HT-29 (cell line): ENCODE measurements at places on chromosomes 11 and 22.

- peak; percentile 26 for DNase-seq
These were observed 150.7 kb downstream of the PKNOX2 start for GRCh38 chr11:125315079-125315740.

- peak; percentile 10 for DNase-seq
These were observed 8.9 kb upstream of the NLRP6 start for GRCh38 chr11:269146-269890.

DNA sequence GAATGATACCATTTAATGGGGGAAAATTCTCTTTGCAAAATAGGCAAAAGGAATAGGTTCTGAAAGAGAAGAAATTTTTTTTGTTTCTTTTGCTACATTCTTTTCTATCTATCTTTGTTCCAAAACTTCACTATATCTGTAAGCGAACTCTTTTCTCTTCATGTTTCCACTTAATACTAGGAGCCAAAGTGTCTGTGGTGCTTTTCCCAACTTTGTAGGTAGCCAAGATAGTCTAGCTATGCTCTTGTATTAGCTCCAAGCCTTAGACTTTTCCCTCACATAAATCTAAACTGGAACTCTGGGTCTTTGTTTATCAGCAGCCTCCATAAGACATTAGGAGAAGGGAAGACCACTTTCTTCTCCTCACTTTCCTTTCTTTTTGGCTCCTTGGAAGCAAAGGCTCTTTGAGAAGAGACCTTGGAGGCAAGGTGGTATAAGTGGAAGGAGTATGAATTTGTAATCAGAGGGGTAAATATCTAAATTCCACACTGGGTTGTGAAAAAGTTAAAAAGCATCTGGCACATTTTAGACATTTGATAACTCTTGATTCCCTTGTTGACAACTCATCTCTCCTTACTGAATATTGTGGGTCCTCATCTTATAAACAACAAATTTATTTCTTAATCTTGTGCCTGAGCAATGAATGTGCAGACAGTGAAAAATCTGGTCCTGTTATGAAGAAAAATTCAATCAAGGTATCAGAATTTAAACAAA lies 130.0 kb downstream of the EHF start:
- no peak for DNase-seq

- no peak for DNase-seq
These were observed 63.4 kb downstream of the AAMDC start for GRCh38 chr11:77884186-77884828.

DNA sequence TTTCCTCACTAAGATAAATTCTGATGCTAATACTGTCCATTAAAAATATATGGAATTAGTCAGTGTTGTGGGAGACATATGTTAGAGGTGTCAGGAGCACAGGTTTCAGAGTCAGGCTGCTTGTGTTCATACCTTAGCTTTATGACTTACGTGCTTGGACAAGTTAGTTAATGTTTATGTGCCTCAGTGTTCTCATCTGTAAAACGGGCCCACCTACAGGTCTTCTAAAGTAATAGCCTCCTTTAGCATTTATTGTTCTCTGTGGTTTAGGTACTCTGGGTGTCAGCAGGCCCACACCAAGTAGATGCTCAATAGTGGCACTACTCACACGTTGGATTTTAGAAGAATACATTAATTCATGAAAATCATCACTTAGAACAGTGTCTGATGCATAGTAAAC lies 308.7 kb upstream of the ZC3H12C start:
- DNase-seq: no peak

GRCh38 chr11:68300076-68300830 lies 12.1 kb upstream of the LRP5 start:
- DNase-seq: no peak

GRCh38 chr11:95791709-95792033 lies 1.4 kb downstream of the CEP57 start:
- DNase-seq: no peak

- no peak for DNase-seq
These were observed 31.3 kb upstream of the TXNRD2 start for GRCh38 chr22:19972652-19973550.

- DNase-seq: peak; percentile 21
These were observed 320.0 kb upstream of the LRRC4C start for GRCh38 chr11:41779401-41779960.

GRCh38 chr22:50476868-50477267 lies 2.0 kb upstream of the SBF1 start:
- DNase-seq: no peak

GRCh38 chr11:130177782-130178181 lies 18.2 kb downstream of the ST14 start:
- DNase-seq: peak; percentile 44

DNA sequence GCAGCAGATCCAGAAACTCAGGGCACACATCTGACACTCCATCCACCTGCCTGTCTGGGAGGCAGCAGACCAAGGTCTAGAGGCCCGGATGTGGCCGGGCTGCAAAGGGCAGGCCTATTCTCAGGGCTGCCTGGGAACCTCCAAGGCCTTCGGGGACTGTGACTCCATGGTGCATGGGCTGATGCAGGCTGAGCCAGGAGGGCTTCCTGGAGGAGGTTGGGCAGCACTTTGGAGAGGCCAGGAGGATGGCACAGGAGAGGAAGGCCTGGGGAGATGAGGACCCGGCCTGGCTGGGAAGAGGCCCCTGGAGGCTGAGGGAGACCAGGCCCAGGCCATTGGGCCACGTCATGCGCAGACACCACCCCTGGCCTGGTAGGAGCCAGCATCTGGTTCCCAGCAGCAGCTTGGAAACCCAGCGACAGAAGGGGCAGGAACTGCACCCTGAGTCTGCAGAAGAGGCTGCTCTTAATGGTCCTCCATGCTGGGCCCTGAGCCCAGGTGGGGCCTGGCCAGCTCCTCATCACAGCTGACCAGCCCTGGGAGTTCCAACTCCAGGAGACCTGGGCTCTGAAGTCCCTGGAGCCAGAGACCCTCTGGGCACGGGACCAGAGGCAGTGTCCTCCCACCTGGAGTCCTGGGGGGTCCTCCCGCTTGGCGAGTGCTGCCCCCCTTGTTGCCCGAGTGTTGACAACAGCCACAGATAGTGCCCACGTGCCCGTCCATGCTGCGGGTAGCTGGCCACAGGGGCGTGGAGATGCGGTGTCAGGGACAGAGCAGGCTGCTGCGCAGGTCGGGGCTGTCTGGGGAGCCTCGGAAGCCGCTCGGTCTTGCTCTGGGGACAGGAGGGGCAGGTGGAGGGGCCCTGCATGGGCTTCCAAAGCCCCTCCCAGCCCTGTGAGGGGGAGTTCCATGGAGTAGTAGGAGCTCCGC lies 5.5 kb downstream of the PHLDA2 start:
- DNase-seq: peak; percentile 30

DNA sequence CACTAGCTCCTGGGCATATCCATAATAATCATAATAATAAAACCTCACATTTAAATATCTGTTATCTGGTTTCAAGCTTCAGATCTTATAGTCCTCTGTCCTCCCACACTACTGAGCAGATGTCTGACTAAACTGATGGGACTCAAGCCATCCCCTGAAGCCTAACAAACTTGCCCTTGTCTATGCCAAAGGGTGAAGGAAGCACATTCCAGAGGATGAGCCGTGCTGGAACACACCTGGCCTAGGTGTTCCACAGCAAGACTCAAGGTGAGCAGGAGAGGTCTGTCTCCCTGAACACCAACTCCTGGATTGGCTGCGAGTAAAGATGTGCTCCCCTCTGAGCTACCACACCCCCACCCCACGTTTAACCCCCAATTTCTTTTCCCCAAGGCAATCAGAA lies 14.7 kb downstream of the SCUBE2 start:
- DNase-seq: no peak

GRCh38 chr11:96260067-96260511 lies 82.9 kb downstream of the MAML2 start:
- DNase-seq: no peak

DNA sequence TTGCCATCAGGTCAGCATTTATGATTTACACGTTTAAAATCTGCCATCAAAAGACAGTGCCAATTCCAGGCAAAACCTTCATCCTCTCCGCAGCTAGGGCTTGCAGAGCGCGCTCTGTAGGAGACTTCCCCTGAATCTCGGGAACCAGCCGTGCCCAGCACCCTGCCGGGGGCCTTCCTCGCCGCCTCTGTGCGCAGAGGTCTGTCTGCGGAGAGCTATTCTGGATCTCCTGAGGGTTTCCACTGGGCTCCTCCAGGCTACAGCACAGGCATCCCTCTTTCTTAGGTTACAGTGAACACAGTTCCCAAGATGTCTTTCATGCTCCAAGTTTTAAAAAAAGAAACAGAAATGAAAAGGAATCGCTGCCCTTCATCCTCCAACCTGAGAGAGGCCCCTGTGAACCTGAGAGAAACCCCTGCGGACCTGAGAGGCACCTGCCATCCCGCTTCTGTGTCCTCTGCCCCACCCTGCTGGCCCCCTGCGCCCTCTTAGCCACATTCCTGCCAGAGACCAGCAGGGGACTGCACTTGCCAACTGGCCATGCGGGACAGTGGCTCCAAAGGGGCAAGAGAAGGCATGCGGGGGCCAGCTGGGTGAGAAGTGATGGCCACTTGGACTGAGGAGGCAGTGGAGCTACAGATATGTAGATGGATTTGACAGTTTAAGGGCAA lies 16.1 kb downstream of the TP53AIP1 start:
- no peak for DNase-seq

GRCh38 chr11:1036303-1036923 lies at the start of gene MUC6:
Gene MUC6, minus strand, starts transcription at chr11:1036718. Its CDS starts 63 bp downstream, at chr11:1036655.
- peak; percentile 26 for DNase-seq

DNA sequence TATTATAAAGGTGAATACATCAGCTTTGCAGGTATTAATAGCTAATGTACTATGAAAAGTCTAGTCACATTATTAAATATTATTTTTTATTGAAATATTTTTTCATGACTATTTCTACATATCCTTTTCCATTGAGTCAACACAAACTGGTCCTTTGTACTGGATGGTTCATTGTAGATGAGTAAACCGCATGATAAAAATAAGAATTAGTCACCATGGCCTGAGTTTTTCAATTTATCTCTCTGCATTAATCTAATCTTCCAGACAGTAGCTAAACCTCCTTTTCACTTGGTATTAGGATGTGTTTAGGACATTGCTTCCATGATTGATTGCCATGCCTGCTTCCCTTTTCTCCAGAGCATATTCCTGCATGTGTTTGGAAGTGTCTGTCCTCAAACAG lies 439.4 kb upstream of the ARHGAP42 start:
- no peak for DNase-seq

- DNase-seq: no peak
These were observed 11.8 kb downstream of the HIKESHI start for GRCh38 chr11:86313793-86314192.

DNA sequence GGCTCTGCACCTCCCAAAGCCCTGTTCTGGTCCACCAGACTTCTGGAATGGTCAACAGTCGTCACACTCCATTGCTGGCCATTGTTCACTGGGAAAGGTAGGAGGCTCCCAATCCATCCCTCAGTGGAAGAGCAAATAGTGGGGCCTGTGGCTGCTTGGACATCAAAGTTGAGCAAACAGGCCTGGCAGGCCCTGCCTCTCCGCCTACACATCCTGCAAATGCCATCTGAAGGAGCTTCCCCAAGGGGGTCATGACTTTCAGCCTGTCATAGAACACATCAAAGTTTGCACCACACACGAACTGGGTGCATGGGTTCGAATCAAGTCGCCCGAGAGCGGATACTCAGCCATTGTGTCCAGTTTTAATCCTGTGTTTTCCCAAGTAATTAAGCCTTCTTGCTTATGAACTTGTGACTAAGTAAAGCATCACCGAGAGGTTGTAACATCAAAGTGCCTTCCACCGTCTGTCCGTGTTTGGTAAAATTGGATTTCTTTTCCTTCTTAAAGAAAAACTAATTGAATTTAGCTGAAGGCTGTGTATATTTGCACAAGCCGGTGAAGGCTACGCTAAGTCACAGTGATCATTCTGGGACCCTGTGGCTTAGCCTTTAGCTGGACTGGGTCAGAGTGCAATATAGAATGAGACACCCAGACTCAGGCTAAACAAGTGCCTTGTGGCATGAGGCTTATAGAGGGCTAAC lies 36.1 kb downstream of the CLPB start:
- peak; percentile 19 for DNase-seq

- DNase-seq: no peak
These were observed 217.6 kb upstream of the ANO5 start for GRCh38 chr11:21975242-21975641.

- no peak for DNase-seq
These were observed 29.7 kb upstream of the KRTAP5-6 start for GRCh38 chr11:1667121-1667850.

GRCh38 chr22:46684706-46685105 lies 53.3 kb downstream of the CERK start:
- DNase-seq: no peak

DNA sequence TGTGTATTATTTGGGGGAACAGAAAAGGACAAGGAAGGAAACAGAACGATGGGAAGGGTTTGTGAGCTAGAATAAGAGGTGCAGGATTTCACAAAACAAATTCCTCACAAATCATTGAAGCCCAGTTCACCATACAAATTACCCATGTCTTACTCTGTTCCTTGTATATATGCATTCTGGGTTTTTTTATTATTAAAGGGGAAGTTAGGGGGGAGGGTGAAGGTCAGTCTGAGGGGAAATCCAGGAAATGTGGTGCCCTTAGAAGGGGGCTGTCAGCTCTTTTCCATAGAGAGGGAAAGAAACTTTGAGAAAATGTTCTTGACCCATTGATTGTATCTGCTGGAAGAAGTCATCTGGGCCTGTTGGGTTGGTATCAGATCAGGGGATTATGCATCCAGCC lies 90.8 kb downstream of the RNF169 start:
- no peak for DNase-seq

DNA sequence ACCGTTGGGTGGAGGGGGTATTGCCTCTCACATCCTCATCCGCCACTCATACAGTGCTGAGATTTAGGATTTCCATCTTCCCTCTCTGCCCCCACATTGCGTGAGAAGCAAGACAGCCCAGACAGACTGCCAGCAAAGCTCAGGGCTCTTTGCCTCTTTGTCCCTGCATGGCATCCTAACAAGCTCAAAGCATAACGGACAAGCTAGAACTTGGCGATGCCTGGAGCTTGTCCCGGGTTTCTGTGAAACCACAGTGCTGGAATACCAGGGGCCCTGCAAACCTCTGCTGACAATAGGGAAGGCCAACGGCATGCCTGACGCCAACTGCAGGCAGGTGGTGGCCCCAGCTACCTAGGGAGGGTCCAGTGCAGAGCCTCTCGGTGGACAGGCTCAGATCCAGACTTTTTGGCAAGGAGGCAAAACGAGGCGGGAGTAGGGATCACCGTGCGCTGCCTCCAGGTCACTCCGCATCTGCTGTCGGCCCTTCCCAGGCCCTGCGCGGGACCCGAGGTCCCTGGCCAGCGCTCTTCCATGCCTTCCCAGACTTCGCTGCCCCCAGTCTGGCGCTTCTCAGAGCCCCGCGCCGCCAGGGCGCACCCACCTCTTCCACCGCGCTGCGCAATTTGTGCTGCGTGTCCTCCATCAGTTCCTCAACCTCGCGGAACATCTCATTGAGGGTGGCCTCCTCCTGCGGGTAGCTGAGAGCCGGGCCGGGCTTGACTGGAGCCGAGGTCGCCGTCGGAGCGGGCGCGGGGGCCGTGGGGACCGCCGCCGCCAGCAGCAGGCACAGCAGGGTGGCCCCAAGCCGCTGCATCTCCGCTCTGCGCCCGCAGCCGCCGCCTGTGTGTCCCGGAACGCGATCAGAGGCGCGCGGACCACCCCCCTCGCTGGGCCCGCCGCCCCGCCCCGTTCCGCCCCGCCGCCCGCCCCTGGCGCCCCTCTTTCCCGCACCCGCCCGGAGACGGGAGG lies at the start of gene DKK3:
TSS of gene DKK3 (minus strand) at position 858 of the 969 bp plus-strand sequence. CDS start at position 814, 44 bp downstream.
- no peak for DNase-seq

- no peak for DNase-seq
These were observed 9.1 kb upstream of the ZBED5 start for GRCh38 chr11:10866893-10867331.

- no peak for DNase-seq
These were observed 112.2 kb downstream of the NCAM1 start for GRCh38 chr11:113073290-113073953.
